ENCODE measurements at places on chromosomes 2 and 18.

GRCh38 chr2:197827618-197828017 is 23.2 kb downstream of the PLCL1 start:
- DNase-seq, result no peak

GRCh38 chr2:10372203-10372861 is 69.6 kb downstream of the HPCAL1 start:
- no peak for DNase-seq

DNA sequence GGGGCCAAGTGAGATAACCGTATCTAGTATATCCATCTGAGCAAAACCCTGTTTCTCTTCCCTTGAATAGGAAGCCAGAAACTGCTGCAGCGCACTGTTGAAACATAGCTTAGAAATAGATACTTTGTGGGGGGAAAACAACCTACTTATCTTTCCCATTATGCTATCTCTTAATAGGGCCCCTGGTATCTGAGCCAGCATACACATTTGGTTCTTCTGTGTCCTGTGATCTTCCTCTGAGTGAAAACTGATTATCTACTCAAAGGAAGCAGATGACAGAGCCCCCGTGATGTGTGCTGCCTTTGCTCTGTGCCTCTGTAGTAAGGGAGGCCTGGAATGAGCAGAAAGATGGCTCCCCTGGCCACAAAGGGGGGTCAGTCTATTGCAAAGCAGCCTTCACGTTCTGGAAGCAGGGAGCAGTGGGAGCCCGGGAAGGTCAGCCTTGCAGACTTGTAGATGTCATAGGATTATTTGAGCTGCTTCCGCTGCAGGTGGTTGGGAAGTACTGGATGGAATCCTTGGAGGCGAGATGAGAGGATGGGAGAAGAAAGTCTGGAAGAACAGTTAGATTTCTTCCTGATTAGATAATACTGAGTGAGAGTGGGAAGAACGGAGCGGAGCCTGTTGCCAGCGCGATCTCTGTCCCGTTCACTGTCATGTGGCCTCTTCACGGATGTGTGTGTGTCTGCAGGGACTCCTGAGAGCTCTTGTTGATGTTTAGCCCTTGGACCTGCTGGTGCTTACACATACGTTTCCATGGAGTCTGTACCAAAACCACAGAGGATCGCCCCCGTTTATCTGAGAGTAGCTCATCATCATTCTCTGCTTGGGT is 150.1 kb downstream of the AGAP1 start:
- DNase-seq, result no peak

DNA sequence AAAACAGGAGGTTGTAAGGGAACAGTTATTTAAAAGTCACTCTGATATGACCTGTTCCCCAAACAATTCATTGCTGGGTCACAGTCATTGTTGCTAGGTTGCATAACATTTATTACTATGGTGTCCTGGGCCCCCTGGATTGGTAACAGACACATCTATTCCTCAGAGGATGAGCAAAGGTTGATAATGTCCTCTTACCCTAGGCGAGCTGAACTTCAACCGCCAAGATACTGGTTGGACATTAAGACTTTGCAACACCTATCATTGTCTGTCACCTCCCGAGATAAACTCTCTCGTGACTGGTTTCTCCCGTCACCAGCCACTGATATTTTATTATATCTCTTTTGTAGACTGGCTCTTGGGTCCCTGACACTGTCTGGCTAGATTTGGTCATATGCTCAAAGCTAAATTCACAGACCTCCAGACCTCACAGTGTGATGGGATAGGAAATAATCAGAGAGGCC is 361.3 kb downstream of the ZNF521 start:
- no peak for DNase-seq

DNA sequence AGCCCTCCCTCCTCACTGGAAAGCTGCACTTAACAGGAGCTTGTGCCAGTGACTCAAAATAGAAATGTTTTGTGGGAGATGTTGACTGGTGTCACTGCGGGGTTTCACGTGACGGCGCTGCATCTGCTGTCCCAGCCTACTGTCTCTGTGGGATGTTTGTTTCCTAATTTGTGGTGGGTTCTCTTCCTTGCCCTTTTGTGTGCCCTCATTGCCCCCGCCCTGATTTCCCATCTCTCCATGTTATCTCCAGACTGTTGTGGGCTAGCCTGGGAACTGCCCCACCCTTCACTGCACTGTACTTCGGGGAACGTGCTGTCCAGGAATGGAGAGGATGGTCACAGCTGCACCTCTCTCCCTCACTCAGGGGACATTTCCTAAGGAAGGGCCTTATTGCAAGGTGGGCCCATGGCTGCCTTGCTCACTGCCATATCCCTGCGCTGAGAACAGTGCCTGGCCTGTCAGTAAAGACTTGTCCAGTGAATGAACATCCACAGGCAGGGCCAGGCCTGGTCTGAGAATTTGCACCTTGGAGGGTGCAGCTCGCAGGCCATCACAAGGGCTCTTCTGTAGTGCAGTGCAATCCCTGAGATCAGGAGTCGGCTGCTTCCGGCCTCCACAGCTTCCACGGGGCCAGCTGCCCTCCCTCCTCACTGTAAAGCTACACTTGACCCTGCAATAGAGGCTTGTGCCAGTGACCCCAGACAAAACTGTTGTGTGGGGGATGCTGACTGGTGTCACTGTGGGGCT is 18.1 kb downstream of the ZAP70 start:
- no peak for DNase-seq

DNA sequence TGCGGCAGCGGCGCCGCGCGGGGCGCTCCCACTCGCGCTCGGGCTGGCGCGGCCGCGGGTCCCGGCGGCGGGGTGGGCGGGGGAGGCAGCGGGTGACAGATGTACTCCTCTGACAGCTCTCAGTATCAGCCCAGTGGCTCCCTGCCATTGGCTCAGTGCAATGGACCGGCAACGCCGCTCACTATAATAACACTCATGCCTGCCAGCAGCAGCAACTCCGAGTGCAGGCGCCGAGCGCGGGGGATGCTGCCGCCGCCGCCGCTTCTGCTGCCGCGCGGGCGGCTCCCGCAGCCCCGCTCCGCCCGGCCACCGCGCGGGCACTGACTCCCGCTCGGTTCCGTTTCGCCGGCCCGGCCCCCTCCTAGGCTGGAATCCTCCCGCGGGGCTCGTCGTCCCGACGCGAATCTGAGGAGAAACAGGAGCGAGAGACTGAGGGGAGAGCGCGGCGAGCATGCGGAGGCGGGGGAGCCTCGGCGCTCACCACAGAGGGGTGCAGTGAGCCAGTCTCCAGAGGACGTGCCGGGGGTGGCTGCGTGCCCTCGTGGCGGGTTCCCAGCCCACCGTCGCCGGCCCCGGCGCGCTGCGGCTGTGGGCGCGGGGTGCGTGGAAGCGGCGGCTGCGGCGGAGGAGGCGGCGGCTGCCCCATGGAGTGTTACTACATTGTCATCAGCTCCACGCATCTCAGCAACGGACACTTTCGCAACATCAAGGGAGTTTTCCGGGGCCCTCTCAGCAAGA is at the start of gene ZNF804A:
Gene ZNF804A (plus strand): TSS at position 214 of the 738 bp plus-strand sequence. CDS start 431 bp downstream, at position 645.
- no peak for DNase-seq

DNA sequence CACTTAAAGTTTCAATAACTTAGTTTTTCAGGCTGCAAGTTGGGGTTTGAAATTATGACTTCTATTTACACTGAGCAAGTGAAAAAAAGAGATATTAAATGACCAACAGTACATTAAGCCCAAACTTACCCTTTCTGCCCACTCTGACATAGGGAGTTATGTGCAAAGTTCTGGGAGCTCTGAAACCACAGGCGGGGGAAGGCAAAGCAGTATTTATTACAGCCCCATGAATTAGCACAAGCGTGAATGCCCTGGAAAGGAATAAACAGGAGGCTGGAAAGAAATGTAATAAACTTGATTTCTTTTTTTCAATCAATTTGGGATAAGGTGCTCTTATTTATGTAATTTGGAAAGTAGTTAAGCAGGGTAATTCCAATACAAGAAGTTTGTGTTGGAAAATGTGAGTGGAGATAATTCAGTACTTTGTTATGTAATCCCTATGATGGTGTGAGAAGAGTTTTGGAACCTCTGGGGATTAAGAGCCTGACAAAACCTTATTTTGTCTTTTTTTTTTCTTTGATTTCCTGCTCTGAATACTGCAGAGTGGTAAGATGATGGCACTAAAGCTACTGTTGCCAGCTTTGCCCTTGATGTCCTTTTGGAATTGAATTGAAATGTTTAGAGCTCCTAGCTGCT is 351.5 kb downstream of the ARHGAP15 start:
- DNase-seq, result no peak

- no peak for DNase-seq
These were observed 822.6 kb downstream of the TRIB2 start for GRCh38 chr2:13539296-13539695.

GRCh38 chr2:236171680-236172254 is 3.6 kb upstream of the GBX2 start:
- DNase-seq, result no peak

DNA sequence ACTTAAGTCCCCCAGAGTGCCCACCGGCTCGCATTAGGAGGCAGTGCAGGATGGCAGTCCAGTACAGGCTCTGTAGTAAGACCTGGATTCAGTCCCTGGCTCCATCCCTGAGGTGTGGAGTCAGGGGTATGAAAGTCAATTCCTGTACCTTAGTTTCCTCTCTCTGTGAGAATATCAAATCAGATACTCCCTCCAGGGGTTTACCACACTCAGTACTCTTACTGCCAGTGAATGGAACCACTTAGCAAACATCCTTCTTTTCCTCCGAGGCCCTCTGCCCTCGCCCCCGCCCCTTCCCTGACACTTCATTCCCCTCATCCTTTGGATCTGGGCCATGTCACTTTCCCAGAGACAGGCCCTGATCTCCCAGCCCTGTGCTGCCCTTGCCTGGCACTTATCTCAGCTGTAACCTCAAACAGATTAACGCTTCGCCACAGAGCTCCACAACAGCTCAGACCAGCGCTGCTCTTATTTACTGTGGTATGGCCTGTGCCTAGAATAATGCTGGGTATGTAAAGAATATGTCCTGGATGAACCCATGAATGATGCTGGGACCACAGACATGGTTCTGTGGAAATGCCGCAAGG is 159.0 kb upstream of the TMEM200C start:
- DNase-seq, result no peak

- DNase-seq, result no peak
These were observed 75.8 kb downstream of the PHLPP1 start for GRCh38 chr18:62790871-62791772.

DNA sequence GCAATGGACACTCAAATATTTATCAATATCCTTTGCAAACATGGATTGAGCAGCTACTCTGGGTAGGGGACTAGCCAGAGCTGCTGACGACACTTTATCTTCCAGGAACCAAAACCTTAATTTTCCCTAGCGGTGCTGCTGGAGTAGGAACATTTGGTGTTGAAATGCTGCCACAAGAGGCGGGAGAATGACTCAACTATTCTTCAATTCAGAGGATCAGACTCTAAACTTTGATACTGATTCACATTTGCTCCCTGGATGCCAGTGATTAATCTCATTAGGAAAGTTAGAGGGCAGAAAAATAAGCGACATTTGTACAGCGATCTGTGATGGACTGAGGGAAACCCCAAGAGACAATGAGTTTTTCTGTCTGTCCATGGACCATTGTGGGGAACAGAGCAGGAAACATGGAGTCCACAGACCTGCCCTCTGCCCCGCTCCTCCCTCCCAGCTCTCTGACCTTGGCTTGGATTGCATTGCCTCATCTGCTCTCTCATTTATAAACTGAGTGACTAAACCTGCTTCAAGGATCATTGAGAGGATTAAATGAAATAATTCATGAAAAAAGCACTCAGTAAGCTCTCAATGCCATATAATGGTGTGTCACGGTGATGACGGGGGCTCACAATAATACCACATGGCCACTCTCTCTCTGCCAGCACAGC is 12.6 kb upstream of the EPB41L3 start:
- DNase-seq, result no peak

- DNase-seq, result no peak
These were observed 194.9 kb downstream of the SS18 start for GRCh38 chr18:25895518-25895917.

GRCh38 chr2:8265476-8266226 is 416.2 kb upstream of the ID2 start:
- no peak for DNase-seq

DNA sequence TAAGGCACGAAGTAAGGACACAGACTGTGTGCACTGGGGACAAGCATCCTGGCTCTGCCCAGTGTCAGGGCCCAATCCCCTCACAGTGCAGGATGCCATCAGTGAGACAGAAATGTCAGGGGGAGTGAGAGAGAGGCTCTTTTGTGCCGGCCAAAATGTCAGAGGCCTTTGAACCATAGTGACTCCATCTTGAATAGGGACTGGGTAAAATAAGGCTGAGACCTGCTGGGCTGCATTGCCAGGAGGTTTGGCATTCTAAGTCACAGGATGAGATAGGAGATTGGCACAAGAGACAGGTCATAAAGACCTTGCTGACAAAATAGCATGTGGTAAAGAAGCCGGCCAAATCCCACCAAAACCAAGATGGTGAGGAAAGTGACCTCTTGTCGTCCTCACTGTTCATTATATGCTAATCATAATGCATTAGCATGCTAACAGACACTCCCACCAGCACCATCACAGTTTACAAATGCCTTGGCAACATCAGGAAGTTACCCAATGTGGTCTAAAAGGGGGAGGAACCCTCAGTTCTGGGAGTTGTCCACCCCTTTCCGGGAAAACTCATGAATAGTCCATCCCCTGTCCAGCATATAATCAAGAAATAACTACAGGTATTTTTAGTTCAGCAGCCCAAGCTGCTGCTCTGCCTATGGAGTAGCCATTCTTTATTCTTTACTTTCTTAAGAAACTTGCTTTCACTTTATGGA is 337.4 kb downstream of the LPIN1 start:
- DNase-seq, result no peak

DNA sequence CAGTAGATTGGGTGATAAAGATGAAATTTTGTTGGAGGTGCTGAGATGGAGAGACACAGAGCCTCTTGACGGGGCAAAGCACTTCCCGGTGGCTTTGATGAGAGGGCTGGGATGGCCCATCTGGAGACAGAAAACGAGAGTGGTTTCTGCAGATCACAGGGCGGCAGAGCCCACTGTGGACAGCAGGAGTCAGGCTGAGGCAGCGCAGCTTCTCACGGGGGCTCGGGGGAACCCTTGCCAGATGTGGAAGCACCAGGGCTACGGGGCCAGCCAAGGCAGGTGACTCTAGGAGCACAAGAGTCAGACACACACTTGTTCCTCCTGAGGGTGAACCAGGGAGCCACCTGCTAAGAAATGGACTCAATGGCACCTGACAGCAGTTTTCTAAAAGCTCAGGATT is 78.5 kb downstream of the TPO start:
- no peak for DNase-seq

- no peak for DNase-seq
These were observed 16.8 kb upstream of the ALLC start for GRCh38 chr2:3641181-3641580.

GRCh38 chr2:101775636-101776035 is 78.1 kb downstream of the MAP4K4 start:
- DNase-seq, result no peak

GRCh38 chr2:217610401-217610814 is 392.4 kb downstream of the TNS1 start:
- DNase-seq, result no peak

- DNase-seq, result no peak
These were observed 221.2 kb downstream of the IRS1 start for GRCh38 chr2:226578373-226578772.

- DNase-seq, result no peak
These were observed 20.7 kb upstream of the ALLC start for GRCh38 chr2:3637311-3637675.

GRCh38 chr18:35088921-35089320 is 47.7 kb downstream of the MAPRE2 start:
- DNase-seq, result no peak

- DNase-seq, result no peak
These were observed 6.3 kb downstream of the FLACC1 start for GRCh38 chr2:201350879-201351278.
